ENCODE measurements at places on chromosomes 4 and X.

DNA sequence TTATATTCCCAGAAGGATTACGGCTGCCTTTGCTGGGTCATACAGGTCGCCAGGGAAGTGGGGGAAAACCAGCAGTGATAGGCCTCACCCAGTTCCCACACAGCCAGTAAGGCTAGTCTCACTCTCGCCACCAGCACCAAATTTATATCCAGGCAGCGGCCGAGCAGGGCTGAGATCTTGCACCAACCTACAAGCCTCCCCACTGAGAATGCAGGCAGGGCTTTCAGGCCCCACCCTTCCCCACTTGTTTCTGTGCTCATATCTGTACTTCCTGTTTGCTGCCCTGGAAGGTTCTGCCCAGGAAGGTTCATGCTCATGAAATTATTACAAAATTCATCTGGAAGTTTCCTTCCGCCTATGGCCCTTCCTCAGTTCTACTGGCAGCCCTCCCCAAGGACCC lies 179.7 kb downstream of the STIM2 start:
- DNase-seq, result no peak

- DNase-seq, result no peak
Measured at GRCh38 chrX:30181353-30181752, 34.0 kb upstream of the MAGEB2 start.

DNA sequence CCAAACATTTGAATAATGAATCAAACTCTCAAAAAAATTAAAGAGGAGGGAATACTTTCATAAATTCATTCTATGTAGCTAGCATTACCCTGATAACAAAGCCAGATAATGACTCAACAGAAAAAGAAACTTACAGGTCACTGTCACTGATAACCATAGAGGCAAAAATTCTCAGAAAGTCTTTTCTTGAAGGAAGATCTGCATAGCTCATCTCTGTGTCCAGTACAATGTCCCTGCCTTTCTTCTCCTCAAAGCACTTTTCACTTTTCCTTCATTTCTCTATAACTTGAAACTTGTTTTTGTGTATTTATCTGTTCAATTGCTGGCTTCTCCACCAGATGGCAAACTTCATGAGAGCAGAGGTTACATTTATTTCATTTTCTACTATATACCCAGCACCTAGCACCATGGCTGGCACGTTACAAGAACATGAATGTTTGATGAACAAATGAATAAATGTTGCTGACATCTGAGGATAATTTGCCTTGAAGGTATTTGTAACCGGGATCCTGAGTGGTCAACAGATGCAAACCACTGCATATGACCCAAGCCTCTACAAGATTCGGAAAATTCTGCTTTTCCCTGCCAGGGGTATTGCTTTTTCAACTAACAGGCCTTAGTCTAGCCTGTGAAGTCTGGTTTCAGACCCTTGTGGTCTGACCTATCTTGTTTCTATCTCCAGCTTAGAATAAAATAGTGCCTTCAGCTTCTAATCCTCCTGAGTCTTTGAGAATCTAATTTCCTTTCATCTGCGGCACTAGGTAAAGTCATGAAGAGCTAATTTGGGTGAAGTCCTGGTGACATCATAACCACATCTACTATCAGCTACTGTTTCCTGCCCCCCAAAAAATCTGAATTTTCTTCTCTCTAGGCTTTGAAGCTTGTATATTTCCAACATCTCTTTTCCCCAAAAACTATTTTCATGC lies 52.5 kb upstream of the ANTXR2 start:
- DNase-seq, result peak; percentile 29

DNA sequence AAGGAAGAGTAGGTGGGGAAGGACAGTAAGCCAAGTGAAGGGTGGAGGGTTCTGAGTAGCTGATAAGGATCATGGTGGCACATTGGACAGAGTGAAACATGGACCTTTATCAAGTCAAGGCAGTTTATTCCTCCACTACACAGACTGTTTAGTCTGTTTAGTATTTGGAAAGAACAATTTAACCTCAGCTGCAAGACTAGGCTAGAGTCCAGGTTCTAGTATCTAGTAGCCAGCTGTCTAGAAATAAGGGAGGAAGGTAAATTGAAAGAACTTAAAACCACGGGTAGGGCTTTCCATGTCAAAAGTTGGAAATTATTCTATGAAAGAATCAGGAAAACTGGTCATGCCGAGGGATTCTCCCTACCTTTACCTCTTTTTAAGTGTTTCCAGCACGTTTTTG lies 140.1 kb upstream of the MED14 start:
- no peak for DNase-seq

GRCh38 chr4:174714393-174715211 lies 114.4 kb downstream of the GLRA3 start:
- peak; percentile 62 for DNase-seq

DNA sequence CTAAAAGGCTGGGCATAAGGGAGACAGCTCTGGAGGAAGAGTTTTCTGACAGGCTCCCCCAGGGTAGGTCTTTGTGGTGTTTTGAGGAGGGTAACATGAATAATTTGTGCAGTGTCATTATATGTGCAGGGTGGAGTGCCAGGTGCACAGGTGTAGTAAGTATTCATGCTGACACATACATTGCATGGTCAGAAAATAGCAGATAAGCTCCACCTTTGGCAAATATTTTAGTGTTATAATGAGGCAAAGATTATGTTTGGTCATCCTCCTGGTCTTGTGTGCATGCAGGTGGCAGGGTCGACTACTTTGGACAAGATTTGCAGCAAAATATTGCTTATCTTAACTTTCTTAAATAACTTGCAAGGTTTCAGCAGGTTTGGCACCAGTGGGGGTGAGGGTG lies 910.4 kb upstream of the PCDH10 start:
- no peak for DNase-seq

GRCh38 chr4:155473420-155474095 lies 96.8 kb upstream of the MAP9 start:
- no peak for DNase-seq

GRCh38 chr4:8470451-8471024 lies 30.0 kb downstream of the TRMT44 start:
- DNase-seq, result no peak

GRCh38 chrX:116238567-116239255 lies 68.2 kb downstream of the AGTR2 start:
- no peak for DNase-seq

DNA sequence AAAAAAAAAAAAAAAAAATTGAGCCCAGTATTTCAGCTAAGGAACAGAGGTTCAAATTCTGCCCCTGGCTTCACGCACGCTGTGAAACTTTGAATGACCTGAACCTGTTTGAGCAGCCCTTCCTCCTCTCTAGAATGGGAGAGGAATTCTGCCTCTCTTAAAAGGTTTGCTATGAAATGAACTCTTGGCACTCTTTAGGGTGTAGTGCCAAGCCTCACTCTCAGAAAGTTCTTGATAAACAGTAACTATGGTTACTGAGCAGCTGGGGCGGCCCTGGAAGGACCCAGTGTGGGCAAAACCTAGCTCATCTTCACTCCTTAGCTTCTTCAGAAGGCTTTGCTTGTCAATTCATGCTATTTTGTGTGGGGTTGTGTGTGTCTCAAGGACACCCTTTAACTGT lies 73.7 kb downstream of the GEMIN8 start:
- DNase-seq, result no peak

- no peak for DNase-seq
Measured at GRCh38 chr4:105248613-105249012, 101.9 kb downstream of the TET2 start.

DNA sequence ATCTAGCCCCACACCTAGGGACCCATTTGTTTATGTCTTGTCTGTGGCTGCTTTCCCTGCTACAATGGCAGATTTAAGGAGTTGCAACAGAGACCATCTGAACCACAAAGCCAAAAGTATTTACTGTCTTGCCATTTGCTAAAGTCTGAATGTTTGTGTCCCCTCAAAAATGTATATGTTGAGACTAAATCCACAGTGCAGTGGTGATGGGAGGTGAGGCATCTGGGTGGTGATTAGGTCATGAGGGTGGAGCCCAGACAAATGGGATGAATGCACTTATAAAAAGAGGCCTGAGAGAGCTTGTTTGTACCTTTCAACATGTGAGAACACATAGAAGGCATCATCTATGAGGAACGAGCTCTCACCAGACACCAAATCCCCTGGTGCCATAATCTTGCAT lies 137.3 kb downstream of the TMEM144 start:
- DNase-seq, result no peak

DNA sequence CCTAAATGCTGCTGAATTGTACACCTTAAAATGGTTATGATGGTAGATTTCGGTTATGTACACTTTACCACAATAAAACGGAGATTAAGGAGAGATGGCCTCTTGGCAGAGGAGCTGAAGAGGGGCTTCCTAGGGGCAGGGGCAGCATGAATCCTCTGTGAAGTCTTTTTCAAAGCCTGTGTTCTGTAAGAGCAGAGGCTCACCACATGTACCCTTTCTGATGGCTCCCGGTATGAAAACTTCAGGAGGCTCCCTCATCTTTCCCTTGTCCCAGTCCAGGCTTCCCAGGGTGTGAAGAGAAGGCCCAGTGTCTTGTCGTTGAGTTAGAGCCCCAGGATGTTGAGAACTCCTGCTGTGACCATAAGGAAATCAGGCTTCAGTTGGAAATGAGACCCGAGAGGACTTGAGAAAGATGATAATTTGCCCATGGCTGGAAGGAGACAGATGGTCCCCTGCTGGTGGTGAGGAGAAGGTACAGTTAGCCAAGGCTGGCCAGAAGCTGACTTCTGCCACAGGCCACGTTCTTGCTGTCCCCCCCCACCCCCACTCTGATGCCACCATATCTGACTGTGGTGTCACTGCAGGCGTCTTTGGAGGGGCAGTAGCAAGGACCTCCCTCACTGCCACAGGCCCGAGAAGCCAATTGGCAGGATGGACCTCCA lies 31.8 kb upstream of the MTM1 start:
- DNase-seq, result no peak

- DNase-seq, result no peak
Measured at GRCh38 chr4:18722748-18723191, 701.2 kb upstream of the LCORL start.

Data from GM03348 (cell line).